ENCODE measurements at places on chromosomes 4 and X.

- no peak overlapping the region for H3K4me3 ChIP-seq
- H3K4me1 ChIP-seq = no peaks in the 10 kb centered on the region
- no peak overlapping the region for H3K27ac ChIP-seq
- H3K27me3 ChIP-seq = 0 out of 2 replicates have a peak, but pooled peaks cover 4% of the 10 kb centered on the region
- no peak for DNase-seq
Measured at GRCh38 chrX:148785256-148785655, 284.8 kb downstream of the AFF2 start.

GRCh38 chr4:117996891-117997290 is 37.4 kb upstream of the NDST3 start:
- no peaks in the 10 kb centered on the region for H3K36me3 ChIP-seq
- no peak for DNase-seq
- H3K4me1 ChIP-seq = no peaks in the 10 kb centered on the region
- no peak overlapping the region for H3K27ac ChIP-seq
- H3K4me3 ChIP-seq = no peak overlapping the region

DNA sequence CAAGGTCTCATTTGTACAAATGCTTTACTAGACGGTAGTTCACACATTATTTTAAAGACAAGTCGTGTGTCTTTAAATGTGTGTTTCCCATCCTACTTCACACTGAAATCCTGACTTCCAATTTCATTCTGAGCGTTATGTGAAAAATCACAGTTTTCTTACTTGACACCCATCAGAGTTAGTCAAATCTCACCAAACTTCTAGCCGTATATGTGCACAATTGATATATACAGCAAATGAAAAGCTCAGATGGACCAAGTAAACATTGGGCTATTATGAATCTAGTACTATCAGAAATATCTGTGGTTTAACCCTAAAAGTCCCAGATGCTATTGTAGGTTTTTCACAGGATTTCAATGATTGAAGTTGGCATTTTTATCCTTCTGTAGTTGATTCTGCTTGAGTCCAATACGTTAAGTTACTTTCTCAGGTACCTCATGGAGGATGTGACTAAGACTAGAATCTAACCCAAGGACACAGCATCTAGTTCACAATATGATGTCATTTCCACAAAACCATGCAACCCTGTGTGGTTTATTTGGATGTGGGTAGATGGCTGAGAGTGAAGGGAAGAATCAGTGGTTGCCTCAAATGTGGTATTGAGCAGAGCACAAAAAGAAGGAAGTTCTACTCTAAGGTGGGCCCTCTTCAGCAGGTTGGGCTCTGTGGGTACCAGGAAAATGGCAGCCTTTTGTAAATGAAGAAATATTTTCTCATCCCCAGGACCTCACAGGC is 22.1 kb upstream of the TRIM60 start:
- H3K4me3 ChIP-seq = no peak overlapping the region

- no peak for DNase-seq
- H3K4me1 ChIP-seq = no peaks in the 10 kb centered on the region
- H3K27me3 ChIP-seq = no peaks in the 10 kb centered on the region
- no peak overlapping the region for H3K4me3 ChIP-seq
- H3K27ac ChIP-seq = no peak overlapping the region
- no peaks in the 10 kb centered on the region for H3K36me3 ChIP-seq
Measured at GRCh38 chr4:89586318-89586717, 250.6 kb downstream of the SNCA start.

DNA sequence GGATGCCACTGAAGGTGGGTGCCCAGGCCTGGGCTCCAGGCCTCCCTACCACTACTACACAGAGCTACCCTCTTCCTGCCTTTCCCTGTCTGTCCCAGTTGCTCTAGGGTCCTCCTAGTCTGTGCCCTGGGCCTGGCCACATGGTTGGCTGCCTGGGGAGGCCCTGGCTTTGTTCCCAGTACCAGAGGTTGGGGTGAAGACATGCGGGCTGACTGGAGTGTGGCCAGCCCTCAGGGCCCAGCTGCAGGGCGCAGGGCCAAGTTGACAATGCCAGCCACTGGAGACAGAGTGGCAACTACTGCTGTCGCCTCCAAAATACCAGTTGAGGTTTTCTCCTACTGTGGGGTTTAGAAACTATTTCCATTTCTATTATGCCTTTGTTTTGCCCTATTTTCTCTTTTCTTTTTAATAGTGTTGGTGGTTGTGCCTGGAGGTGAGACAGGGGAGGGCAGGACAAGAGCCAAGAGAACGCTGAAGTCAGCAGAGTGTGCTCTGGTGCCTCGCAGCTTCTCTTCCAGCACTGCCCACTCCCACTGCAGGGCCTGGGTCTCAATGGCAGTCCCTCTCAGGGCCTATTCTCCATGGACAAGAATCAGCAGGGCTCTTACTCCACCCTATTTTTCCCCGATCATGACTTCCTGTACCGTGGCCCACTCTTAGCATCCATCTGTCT is 32.2 kb upstream of the XPNPEP2 start:
- H3K27me3 ChIP-seq = 0 out of 2 replicates have a peak, but pooled peaks cover 4% of the 10 kb centered on the region
- H3K27ac ChIP-seq = no peak overlapping the region
- H3K36me3 ChIP-seq = no peaks in the 10 kb centered on the region
- H3K4me3 ChIP-seq = no peak overlapping the region
- DNase-seq = peak; percentile 76
- no peaks in the 10 kb centered on the region for H3K4me1 ChIP-seq

DNA sequence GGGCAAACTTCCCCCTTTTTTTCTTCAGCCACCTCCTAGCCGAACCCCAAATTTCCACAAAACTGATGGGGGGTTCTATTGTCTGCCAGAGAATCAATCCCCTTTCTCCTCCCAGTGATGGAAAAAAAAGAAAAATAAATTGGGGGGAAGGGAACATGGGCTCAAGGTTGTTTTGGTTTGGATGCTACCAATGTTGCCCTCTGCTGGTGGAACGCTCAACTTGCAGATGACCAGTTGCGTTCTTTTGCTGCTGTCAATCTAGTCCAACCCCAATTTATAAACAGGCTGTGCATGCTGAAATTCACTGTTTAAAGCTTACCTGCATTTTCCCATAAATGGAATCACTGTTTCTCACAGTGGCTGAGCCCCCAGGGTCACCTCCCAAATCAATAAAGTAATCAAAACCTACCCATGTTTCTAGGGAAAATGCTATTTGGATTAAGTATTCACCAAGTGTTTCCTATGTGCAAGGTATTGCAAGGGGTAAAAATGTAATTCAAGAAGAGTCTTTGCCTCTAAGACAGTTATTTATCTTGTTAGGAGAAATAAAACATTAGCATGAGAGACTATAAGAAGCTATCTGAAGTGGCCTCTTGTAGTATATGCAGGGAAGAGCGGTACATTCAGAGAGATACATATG is 116.7 kb upstream of the TMEM164 start:
- DNase-seq = no peak
- H3K36me3 ChIP-seq = no peaks in the 10 kb centered on the region
- H3K4me3 ChIP-seq = no peak overlapping the region
- H3K4me1 ChIP-seq = no peaks in the 10 kb centered on the region

- no peak overlapping the region for H3K4me3 ChIP-seq
- H3K27ac ChIP-seq = peak overlapping the region; percentile 54
- no peaks in the 10 kb centered on the region for H3K27me3 ChIP-seq
- no peak for DNase-seq
- no peaks in the 10 kb centered on the region for H3K36me3 ChIP-seq
Measured at GRCh38 chrX:68832101-68832416, 3.2 kb downstream of the EFNB1 start.

DNA sequence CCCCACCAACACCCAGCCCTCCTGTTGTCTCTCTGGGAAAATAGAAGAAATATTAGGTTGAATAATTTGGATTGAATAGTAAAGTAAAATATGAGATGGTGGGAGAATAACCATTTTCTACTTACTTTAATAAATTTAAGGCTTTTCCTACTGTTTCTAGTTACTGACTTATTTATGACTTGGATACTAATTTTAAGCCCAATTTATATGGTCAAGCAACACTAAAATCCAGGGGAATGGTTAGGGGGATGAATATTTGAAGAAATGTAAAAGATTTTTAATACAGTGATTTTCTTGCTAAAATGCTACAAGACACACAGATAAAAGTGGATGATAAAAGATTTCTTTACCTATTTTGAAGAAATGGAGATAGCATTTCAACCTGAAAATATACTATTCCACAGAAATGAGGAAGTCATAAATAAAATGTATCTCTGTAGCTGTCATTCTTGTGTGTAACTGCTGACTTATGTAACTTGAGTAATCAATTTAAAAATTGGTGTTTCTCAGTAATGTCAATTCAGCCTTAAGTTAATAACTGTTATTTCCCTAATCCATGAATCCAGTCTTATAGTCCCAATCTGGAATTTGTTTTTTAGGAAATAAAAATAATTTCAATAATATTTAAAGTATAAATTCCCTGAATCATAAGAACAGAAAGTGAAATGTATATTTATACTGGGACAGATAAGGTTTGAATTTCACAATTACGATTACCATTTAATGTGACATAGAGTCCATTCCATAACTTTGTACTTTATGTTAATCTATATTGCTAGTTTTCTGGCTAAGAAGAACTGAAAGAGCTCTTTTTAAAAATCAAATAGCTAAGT is 24.3 kb upstream of the IL2 start:
- H3K4me3 ChIP-seq = no peak overlapping the region
- no peaks in the 10 kb centered on the region for H3K36me3 ChIP-seq
- H3K27ac ChIP-seq = no peak overlapping the region
- DNase-seq = no peak

DNA sequence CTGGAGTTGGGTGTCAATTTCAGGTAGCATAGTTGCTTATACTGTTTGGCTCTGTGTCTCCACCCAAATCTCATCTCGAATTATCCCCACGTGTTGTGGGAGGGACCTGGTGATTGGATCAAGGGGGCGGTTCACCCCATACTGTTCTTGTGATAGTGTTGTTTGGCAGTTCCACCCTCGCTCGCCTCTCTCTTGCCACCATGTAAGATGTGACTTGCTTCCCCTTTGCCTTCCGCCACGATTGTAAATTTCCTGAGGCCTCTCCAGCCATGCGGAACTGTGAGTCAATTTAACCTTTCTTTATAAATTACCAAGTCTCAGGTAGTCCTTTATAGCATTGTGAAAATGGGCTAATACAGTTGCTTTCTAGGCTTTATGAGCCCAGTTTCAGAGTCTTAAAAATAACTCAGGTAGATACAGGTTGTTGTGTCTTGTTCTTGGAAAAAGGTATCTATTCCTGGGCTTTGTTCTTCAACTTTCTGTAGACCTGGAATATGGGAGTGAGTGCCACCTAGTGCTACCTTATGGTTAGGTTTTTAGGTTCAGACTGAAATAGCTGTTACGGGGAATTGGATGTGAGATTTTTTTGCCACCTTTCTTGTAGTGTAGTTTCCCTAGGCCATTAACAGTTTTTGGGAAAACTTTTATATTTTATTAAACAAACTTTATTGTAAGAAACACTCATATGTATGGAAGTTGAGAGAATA is 15.6 kb downstream of the PGK1 start:
- H3K27me3 ChIP-seq = no peaks in the 10 kb centered on the region
- no peak overlapping the region for H3K27ac ChIP-seq
- DNase-seq = no peak
- H3K4me3 ChIP-seq = no peak overlapping the region

DNA sequence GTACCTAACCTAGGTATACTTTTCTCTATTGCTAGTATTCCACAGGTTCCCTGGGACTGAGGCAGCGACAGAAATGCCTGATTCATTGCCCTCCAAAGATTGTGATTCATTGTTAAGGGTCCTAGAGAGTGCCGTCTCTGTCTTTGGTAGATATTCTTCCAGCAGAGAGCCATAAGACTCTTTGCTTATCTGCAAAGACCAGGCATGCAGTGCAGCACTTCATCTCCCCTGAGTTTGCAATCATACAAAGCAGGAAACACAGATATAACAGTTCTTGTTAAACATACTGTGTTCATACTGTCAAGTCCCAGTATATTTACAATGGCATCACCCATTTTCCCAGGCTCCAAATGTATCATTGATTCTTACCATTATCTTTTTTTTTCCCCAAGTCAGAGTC is 47.7 kb downstream of the KLF8 start:
- no peak overlapping the region for H3K4me3 ChIP-seq
- no peak for DNase-seq
- H3K36me3 ChIP-seq = no peaks in the 10 kb centered on the region
- no peak overlapping the region for H3K27ac ChIP-seq

- H3K27ac ChIP-seq = no peak overlapping the region
- no peaks in the 10 kb centered on the region for H3K27me3 ChIP-seq
- DNase-seq = no peak
- no peaks in the 10 kb centered on the region for H3K36me3 ChIP-seq
Measured at GRCh38 chr4:83613023-83613422, 77.1 kb downstream of the GPAT3 start.

GRCh38 chr4:105541420-105541819 is 11.0 kb upstream of the ARHGEF38 start:
- no peaks in the 10 kb centered on the region for H3K36me3 ChIP-seq
- H3K4me3 ChIP-seq = no peak overlapping the region
- no peaks in the 10 kb centered on the region for H3K4me1 ChIP-seq
- no peak overlapping the region for H3K27ac ChIP-seq
- no peak for DNase-seq

DNA sequence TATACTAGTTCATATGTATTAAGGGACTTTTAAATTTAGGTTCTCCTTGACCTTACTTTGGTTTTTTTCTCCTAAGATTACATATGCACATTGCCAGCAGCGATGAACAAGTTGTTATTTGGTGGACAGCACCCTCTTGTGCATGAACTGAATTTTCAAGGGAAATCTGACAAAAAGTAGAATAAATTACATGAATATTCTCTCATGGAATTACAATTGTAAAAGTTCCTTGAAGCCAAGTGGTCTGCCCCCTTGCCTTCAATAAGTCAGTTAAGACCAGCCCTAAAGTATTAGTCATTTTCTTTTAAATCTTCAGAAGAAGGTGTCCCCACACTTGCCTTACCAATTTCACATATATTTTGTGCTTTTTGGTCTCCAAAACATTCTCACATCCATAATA is 30.7 kb upstream of the SMARCA5 start:
- H3K4me1 ChIP-seq = no peaks in the 10 kb centered on the region
- no peak overlapping the region for H3K27ac ChIP-seq
- DNase-seq = peak; percentile 40

- H3K27me3 ChIP-seq = no peaks in the 10 kb centered on the region
- no peaks in the 10 kb centered on the region for H3K36me3 ChIP-seq
- DNase-seq = no peak
- H3K4me3 ChIP-seq = no peak overlapping the region
- H3K4me1 ChIP-seq = no peaks in the 10 kb centered on the region
Measured at GRCh38 chrX:30612250-30612655, 34.7 kb upstream of the TASL start.

- no peaks in the 10 kb centered on the region for H3K27me3 ChIP-seq
- H3K4me3 ChIP-seq = no peak overlapping the region
- no peak overlapping the region for H3K27ac ChIP-seq
- H3K4me1 ChIP-seq = no peaks in the 10 kb centered on the region
- no peaks in the 10 kb centered on the region for H3K36me3 ChIP-seq
Measured at GRCh38 chr4:67750691-67751090, 3.5 kb downstream of the GNRHR start.

DNA sequence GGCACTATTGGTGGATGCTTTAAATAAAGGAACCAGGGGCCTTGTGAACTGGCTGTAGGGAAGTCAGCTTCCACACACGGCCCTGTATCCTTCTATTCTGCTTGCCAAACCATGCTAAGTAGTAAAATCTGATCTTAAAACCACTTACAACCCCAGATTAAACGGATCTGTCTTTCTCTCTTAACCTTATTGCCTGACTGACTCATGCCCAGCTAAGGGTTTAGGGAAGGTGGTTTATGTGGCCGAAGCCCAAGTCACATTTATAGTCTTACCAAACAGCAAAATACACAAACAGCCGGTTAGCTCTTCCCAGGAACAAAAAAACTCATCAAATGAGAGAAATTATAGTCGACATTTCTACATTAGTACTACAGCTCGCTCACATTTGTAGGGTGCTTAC is 988.4 kb upstream of the TENM3 start:
- H3K4me3 ChIP-seq = no peak overlapping the region
- H3K27ac ChIP-seq = no peak overlapping the region
- no peaks in the 10 kb centered on the region for H3K36me3 ChIP-seq
- no peak for DNase-seq
